ENCODE measurements at places on chromosomes 1 and 21.

GRCh38 chr1:202122639-202123335 lies at the start of gene GPR37L1:
TSS of gene GPR37L1 (plus strand) at chr1:202122917. CDS start at chr1:202122964, 47 bp downstream.
- no peak for DNase-seq

GRCh38 chr1:116587501-116588227 lies 16.8 kb upstream of the CD58 start:
- DNase-seq = no peak

DNA sequence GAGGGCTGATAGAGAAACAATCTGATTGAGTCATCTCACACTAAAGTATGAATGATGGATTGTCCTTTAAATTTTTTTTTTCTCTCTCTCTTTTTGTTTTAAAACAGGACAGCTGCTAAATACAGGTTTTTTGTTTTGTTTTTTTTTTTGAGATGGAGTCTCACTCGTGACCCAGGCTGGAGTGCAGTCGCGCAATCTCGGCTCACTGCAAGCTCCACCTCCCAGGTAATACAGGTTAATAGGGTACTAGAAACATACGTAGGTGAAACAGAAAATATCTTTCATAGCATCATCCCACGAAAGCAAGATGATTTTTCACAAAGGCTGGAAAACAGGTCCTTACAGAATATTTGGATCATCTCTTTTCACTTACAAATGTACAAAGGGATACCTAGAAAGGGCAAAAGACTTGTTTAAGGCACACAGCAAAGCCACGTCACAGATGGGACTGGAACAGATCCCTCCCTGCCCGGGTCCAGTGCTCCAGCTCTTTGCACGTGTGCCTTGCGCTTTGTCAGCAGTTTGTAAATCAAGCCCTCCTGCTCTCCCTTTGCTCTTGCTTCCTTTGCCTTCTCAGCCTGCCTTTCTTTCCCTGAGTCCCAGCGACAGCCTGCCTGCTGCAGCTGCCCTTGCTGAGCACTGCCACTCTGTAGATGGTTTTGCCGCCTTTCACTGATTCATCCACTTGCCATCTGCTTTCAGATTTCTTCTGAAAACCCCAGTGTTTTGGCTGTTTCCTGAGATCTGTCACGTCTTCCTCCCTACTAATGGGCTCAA lies 171.3 kb upstream of the BEND5 start:
- DNase-seq = no peak

- no peak for DNase-seq
Measured at GRCh38 chr1:117092594-117092993, 29.0 kb downstream of the TRIM45 start.

DNA sequence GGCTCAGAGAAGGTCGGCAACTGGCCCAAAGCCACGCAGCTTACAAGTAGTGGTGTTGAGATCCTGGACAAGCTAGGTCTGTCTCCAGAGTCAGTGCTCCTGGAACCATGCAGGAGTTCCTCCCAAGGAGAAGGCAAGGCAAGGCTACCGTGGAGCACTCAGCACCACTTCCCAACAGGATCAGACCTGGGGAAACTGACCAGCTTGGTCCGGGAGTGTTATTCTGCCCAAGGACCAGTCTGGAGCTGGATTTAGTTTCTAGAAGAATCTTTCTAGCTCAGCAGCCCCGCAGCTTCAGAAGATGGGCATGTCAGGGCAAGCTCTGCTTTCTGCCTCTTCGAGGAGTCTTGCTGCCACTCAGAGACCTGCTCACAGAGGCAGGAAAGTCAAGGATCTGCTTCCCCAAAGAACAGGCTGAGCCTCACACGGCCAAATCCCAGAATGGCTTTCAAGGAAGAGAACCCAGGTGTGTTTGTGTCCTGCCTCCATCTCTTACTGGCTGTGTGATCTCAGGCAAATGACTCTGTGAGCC lies 302.8 kb downstream of the MATN1 start:
- DNase-seq = no peak

- DNase-seq = no peak
Measured at GRCh38 chr1:247193958-247194357, 22.1 kb upstream of the ZNF124 start.

- DNase-seq = no peak
Measured at GRCh38 chr1:187759825-187760333, 931.1 kb downstream of the PLA2G4A start.

GRCh38 chr1:52598729-52599128 lies 3.4 kb upstream of the GPX7 start:
- no peak for DNase-seq

DNA sequence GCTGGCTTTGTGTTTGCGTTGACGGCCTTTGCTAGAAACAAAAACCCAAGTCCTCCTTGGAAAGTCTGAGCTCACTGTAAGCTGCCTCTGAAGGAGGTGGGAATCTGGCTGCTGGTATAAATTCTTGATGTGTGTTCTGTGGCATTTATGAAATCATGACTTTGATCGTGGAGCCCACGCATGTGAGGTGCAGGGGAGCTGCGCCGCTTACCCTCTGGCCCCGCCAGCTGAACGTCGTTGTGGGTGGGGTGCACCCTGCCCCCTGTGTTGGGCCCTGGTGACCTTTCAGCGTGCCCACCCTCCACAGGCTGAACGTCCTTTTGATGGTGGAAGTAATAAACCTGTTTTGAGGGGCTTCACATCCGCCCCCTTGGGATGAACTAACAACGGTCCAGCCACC lies 21.2 kb upstream of the DIP2A start:
- DNase-seq = no peak

GRCh38 chr21:44658913-44659595 lies 1.3 kb downstream of the KRTAP12-3 start:
- peak; percentile 27 for DNase-seq

- DNase-seq = no peak
Measured at GRCh38 chr1:37932759-37933158, 14.1 kb downstream of the INPP5B start.

GRCh38 chr1:86155051-86155806 lies 1.3 kb downstream of the COL24A1 start:
- no peak for DNase-seq

DNA sequence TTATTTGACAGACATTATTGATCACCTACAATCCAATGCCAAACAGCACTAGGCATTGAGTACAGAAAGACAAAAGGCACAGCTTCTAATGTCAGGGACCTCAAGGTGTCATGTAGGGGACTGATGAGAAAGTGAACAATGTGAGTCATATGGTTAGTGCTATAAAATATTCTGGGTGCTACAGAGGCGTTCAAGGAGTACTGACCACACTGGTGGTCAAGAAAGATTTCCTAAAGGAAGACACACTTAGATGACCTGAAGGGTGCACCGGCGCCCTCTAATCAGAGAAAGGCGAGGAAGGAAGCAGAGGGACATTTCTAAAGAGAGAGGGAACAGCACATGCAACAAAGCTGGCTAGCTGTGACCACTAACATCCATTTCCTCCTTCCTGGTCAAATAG lies 64.9 kb upstream of the F3 start:
- DNase-seq = no peak

DNA sequence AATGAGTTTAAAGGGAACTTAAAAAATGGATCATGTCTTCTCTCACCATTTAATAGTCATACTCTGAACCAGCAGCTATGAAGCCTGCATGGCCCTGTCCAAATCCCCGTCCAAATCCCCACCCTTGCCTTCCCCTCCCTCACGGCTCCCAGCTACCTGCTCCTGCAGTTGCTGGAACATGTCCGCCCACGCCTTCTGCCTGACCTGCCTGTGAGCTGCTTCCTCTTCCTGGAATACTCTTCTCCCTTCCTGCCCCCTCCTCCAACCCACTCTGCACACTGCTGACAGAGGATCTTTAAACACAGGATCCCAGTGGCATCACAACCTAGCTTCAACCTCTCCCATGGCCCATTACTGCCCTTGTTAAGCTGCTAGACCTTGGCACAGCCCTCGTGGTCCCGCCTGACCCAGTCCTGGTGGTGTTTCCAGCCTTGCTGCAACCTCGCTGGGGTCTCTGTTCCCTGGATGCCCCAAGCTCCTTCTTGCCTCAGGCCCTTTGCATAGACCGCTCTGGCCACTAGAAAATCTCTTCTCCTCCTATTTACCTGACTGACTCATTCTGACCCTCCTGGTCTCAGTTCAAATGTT lies 118.3 kb downstream of the PTPRU start:
- no peak for DNase-seq

- peak; percentile 37 for DNase-seq
Measured at GRCh38 chr1:108041360-108042142, 76.6 kb upstream of the VAV3 start.

DNA sequence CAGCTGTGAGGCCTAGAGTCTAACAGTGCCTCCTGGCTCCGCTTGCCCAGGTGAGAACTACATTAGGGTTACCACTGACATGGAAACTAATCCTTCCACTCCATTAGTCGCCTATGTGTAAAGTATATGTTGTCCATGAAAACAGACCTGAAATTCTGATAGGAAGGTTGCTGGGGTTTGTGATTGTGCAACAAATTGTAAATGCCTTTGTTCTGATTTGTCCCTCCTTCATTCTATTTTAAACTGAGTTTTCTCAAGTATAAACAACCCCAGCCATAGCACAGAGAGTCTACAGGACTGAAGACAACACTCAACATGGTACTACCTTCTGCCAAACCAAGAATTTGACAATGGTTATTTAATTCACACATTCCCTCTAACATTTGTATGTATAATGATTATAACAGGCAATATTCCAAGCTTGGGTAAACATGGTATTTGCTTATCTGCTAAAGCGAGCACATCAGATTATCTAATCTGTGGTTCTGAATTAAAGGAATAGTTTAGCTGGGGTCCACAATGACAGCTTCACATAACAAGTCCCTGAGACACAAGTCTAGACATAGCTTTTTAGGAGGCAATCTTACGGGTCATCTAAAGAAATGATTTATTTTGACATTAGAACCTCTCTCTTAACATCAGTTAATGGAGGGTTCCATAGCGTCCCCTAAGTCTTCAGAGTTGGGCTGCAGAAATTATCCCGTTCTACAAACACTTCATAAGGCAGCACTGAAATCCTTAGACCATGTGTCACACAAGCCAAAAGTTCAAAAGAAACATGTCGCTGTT lies 633.0 kb downstream of the SMYD3 start:
- DNase-seq = no peak

DNA sequence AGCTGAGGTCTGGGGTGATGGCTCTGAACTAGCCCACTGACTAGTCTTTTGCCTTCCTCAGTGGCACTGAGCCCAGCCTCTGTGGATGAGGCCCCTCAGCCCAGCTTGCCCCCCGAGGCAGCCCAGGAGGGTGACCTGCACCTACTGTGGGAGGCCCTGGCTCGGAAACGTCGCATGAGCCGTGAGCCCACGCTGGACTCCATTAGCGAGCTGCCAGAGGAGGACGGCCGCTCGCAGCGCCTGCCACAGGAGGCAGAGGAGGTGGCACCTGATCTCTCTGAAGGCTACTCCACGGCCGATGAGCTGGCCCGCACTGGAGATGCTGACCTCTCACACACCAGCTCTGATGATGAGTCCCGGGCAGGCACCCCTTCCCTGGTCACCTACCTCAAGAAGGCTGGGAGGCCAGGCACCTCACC lies 87.8 kb downstream of the TRIM11 start:
- DNase-seq = no peak

GRCh38 chr1:15005116-15005515 lies 148.4 kb upstream of the TMEM51 start:
- DNase-seq = no peak

GRCh38 chr1:19656134-19656779 lies 8.4 kb upstream of the HTR6 start:
- no peak for DNase-seq

GRCh38 chr1:72777918-72778317 lies 495.6 kb upstream of the NEGR1 start:
- DNase-seq = no peak

DNA sequence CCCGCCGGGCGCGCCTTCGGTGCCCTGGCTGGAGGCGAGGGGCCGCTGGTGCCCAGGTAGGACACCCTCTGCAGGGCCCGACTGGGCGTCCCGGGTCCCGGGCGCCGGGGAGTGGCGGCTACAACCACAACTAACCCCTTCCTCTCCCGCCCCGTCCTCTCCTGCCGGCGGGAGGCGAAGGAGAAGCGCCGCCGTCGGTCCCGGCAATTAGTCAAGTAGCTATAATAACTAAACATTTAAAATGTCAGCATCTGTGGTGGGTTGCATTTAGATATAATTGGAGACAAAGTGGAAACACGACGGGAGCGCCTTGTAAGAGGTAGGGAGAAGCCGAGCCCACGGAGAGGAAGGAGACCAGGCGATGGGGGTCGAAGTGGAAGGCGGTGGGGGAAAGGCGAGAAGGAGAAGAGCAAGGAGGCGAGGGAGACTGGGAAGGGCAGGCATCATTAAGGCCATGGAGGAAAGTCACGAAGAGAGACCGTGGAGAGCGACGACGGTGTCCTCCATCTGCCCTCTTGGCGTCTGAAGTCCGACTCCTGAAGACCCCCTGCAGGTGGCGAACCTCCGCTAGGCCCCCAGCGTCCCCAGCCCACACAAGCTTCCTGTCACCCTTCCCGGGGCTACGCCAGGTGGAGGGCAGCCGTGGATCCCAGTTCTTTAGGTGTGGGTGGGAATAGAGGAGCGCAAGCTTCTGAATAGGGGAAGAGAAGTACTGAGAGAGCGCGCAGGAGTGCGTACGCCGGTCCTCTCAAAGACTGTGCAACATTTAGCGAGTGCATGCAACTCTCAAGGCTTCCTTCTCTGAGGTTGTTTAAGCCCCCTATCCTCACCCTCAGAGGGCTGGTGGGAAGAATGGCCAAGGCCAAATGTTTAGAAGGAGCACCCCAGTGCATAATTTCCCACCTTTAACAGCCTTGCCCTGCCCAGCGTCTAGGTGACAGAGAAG lies 1.6 kb downstream of the CNIH3 start:
- DNase-seq = no peak

DNA sequence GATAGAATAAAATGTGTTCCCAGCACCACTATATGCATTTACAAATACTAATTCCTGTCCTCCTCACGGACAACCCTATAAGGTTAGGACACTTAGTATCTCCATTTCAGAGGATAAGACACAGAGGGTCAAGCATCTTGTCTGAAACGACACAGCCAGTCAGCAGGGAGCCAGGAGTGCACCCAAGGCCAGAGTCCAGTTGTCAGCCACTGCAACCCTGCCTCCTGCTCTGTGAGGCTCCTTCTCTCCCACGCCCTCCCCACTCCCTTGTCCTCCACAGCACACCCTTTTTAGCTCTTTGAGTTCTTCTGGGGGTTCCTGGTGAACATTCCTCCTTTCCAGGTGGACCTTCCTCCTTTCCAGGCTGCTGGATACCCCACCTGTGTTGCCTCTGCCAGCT lies 119.0 kb upstream of the TNR start:
- DNase-seq = no peak

GRCh38 chr1:54331091-54331772 lies 75.0 kb downstream of the SSBP3 start:
- DNase-seq = no peak

DNA sequence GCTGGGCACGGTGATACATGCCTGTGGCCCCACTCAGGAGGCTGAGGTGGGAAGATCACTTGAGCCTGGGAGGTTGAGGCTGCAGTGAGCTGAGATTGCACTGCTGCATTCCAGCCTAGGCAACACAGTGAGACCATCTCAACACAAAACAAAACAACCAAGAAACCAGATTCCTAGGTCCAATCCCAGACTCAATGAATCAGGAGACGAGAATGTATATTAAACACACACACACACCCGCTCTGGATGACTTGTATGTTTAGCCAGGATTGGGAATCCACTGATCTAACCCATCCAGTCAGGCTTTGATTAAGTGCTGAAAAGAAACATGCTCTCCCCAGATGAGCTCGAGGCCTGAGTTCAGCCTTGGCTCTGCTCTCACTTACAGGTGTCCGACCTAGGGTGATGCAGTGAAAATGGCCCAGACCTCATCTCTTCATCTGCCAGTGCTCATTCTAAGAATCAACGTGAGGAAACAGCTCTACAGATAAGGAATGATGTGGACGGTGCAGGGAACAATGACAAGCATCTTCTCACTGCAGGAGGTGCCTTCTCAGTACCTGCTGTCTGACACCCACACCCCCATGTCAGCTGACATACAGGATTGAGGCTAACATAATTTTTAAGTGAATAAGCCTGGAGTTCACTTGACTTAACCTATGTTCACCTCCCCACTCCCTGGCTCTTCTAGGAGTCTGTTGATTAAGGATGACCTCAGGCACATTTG lies 15.3 kb upstream of the SRSF4 start:
- DNase-seq = no peak
